ENCODE measurements at places on chromosomes 2 and 18.

DNA sequence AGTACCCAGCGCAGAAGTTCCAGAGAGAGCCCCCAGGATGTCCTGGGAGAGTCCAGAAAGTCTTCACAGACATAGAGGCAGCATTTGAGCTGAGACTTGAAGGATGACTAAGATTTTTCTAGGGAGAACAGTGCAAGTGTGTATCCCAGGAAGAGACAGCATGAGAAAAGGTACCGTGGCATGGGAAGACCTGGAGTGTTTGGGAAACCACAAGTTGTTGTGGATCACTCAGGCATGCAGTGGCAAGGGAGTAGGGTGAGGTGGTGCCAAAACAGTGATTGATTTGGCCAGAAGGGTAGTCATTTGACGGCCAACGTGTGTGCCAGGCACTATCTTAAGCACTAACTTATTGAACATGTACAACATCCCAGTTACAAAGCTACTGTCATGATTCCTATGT, 24.5 kb upstream of the KCNK3 start:
- DNase-seq, result no peak

- no peak for DNase-seq
Measured at GRCh38 chr2:22196806-22197205, 1073.0 kb downstream of the TDRD15 start.

GRCh38 chr2:105382177-105382576, 16.7 kb downstream of the FHL2 start:
- no peak for DNase-seq

GRCh38 chr2:24546669-24547068, 55.6 kb downstream of the NCOA1 start:
- no peak for DNase-seq

DNA sequence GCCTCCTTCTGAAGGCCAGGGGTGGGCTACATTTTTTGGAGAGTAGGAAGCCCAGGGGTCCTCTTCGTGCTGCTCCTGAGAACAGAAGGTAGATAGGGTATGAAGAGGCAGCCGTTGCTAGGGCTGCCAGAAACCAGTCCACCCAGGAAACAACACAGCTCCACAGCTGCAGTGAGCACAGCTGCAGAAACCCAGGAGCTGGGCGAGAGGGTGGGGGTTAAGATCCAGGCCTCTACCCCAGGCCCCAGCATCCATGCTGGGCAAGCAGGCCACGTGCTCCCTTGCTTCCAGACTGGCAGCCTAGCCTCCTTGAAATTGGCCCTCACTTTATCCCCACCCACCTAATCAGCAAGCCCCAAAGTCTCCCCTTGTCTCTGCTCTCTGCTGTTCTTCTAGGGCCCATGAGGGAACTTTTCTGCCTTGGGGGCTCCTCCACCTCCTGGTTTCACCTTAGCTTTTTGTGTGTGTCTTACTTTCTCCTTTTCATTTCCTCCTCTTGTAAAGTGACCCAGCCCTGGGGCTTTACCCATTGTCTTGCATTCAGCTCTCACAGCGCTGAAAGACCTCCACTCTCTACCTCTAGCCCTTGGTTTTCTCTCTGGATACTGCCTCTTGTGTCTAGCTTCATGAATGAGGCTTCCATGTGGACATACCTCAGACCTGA, 30.7 kb downstream of the STON1 start:
- no peak for DNase-seq

- no peak for DNase-seq
Measured at GRCh38 chr2:12479065-12479601, 237.6 kb upstream of the TRIB2 start.

GRCh38 chr2:29871541-29871940, 49.8 kb downstream of the ALK start:
- no peak for DNase-seq

GRCh38 chr2:209960045-209960444, 42.4 kb upstream of the RPE start:
- no peak for DNase-seq

DNA sequence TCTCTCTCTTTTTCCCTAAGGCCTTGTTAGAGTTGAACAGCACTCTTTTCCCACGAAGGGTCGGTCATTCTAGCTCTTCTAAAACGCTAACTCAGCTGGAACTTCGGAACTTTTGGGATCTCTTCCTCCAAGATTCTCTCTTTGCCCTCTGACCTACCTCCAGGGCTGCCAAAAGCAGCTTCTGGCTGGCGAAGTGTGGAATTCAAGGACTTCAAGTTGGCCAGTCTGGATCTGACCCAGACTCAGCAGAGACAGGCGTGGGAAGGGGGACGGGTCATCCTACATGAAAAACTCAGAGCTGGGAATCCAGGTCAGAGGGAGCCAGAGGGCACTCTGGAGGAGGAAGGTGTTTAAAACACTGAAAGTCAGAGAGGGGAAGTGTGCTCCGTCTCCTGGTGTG, 305.5 kb upstream of the HDAC4 start:
- DNase-seq, result no peak

DNA sequence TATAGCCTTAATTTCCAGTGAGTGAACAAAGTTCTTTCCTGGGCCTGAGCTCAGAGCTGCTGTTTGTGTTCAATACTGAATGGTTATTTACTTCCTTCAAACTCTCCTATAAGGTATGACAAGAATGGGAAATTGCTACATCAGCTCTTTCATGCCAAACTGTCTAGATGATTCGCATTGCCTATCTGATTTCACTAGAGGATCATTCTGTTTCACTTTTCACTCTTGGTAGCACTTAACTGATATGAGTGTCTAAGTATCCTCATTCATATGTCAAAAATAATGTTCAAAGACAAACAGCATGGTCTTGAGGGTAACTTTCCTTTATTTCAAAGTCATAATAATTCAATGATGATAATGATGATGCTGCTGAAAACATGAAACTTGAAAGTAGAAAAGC, 32.9 kb upstream of the SCG2 start:
- DNase-seq, result no peak

DNA sequence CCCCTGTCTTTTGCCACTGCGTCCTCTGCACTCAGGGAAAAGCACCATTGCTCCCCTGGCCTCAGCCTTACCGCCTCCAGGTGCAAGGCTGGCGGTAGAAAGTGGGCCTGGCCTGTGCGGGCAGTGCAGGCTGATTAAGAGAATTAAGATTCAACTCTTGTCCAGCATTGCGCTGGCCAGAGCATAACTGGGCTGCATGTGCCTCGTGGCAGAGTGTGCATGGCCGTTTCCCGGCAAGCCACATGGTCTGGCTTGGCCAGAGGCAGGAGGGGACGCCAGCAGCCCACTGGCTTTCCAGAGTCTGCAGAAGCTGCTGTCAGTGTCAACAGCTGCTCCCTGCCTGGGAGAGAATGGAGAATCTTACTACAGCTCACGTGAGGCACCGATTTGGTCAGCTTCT, 12.3 kb downstream of the NTSR2 start:
- no peak for DNase-seq

GRCh38 chr2:132963161-132963560, 293.2 kb upstream of the LYPD1 start:
- DNase-seq, result no peak

DNA sequence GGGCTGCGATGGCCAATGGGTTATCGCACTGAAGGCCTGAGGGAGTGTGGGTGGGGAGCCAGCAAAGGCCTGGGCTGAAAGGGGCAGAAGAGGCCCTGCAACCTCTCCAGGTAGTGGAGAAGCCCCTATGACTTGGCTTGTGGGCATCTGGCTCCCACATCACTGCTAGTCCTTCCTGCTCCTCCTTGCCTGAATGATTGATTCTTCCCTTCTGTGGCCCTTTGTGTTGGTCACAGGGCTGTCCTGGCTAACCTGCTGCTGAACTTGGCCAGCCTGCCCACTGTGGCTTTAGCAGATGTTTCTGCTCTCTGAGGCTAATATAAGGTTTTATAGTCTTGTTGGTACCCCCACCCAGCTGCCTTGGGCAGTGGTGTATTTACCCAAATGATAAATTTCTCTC, 136.2 kb upstream of the ALPP start:
- DNase-seq, result no peak

DNA sequence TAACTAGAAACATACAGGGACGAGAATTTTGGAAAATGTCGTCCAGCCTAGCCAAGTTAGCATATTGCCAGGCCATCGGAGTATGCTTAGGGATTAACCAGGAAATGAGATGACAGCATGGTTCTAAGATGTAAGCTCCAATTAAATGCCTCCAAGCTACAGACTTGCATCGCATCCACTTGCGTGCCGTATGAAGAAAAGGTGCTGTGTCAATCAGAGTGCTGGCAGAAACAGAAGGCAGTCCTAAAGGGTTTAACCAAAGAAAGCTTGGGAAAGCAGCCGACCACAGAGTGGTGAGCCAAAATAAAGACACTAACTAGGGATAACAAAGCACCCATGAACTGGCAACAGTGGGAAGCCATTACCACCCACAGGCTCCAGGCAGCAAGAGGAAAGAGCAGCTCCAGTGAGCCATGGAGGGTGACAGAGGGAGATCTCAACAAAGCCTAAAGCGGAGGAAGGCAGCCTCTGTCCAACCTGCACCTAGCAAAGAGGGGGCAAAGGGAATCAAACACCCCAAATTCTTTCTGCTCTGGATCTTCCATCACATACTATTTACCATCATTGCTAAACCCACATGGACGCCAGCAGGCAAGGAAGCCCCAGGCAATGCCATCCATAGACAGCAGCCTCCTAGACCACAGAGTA, 27.6 kb upstream of the SOCS6 start:
- no peak for DNase-seq

DNA sequence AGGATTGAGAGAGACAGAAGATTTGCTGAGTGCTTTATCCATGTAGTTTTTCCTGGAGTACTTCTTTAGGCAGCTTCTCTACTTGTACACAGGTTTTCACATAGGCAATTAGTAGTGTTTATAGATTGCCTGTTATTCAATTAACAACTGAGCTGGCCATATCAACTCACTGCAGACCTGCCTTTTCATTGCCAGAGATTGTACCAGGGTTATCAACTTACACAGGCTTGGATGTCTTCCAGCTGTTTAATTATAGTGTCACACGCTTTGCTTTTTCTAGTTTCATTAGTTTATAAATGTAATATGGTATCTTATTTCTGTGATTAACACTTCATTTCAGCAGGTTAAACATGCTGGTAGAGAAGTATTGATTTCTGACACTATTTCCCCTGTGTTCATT, 125.9 kb downstream of the GPD2 start:
- DNase-seq, result no peak

DNA sequence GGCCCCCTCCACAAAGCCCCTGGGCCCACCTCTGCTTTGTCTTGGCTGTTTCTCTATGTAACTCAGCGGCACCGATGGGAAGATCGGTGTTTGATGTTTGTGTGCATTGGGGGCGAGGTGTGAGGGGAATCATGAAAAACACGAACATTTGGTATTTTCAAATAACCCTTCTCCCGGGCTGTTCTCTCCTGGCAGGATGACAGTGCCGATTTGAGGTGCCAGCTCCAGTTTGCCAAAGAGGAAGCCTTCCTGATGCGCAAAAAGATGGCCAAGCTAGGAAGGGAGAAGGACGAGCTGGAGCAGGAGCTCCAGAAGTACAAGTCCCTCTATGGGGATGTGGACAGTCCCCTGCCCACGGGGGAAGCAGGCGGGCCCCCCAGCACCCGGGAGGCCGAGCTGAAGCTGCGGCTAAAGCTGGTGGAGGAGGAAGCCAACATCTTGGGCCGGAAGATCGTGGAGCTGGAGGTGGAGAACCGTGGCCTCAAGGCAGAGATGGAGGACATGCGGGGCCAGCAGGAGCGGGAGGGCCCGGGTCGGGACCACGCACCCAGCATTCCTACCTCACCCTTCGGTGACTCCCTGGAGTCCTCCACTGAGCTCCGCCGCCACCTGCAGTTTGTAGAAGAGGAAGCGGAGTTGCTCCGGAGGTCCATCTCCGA, 78.1 kb downstream of the MTCL1 start:
- DNase-seq, result no peak

- no peak for DNase-seq
Measured at GRCh38 chr18:79343567-79344207, 52.0 kb upstream of the NFATC1 start.

GRCh38 chr2:64439194-64439593, 14.8 kb upstream of the LGALSL start:
- DNase-seq, result no peak

- DNase-seq, result no peak
Measured at GRCh38 chr2:23788100-23788499, 138.8 kb downstream of the ATAD2B start.

DNA sequence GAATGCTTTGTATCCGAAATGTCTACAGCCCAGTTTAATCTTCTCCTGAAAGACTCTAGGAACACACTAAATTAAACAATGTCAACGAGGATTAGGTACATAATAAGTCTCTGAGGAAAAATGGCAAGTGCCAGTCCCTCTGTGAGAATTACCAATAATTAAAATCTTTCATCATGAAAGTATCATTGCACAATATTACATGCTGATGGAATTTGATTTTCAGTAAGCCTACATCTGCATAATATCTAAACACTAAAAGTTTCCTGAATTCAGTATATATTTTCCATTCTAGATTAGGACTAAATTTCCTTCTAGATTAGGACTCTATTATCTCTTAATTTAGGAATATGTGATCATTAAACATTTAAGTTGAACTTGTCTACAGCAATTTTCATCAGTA, 132.1 kb downstream of the LRP2 start:
- no peak for DNase-seq

- no peak for DNase-seq
Measured at GRCh38 chr2:24909555-24910177, 10.4 kb downstream of the ADCY3 start.

DNA sequence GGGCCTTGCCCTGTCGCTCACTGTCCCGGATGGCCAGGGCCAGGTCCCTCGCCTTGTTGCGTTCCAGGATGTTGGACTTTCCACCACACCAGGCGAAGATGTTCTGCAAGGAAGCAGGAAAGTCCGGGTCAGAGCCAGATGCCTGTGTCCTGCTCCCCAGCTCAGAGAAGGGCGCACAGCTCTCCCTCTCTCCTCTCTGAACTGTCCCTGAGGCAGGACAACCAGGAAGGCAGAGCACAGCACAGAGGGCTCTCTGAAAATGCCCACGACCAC, 11.0 kb downstream of the CAPG start:
- no peak for DNase-seq

DNA sequence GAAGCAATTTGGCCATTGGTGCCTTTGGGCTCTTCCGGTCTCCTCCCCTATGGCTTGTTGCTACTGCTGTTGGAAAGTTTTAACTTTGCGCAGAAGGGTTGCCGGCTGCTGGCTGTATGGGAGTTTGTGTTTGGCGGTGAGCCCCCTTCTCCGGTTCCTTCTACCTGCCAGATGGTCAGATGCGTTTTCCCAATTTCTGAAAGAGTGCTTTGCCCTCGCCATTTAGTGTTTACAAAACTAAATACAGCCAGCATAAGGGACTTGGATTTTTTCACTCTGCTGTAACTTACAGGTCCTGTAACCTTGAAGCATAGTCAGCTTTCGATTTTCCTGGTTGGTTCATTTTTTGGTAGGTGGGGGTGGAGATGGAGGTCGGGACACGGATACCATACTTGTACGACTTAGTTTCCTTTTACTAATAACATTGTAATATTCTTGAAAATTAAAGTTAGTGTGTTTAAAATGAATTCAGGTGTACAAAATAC, 604 bp downstream of the COQ10B start:
- DNase-seq, result peak; percentile 68

- DNase-seq, result no peak
Measured at GRCh38 chr2:166891727-166892126, 3.4 kb downstream of the XIRP2 start.
